ENCODE measurements at places on chromosomes 5 and 9.
A peak's percentile ranks its signal among the peaks of the same experiment; 100 is the strongest.

- no peak for DNase-seq
These were observed 3.2 kb upstream of the ALDH1B1 start for GRCh38 chr9:38389313-38389712.

- peak; percentile 26 for DNase-seq
These were observed at the start of gene HAVCR2 for GRCh38 chr5:157108976-157109375. Gene HAVCR2 (minus strand): TSS chr5:157109044. CDS start chr5:157108983, 61 bp downstream.

- DNase-seq: no peak
These were observed 386.3 kb downstream of the BNC2 start for GRCh38 chr9:16484180-16484579.

- DNase-seq: peak; percentile 25
These were observed 194 bp upstream of the RXFP3 start for GRCh38 chr5:33936004-33936380.

GRCh38 chr9:134851020-134851419, 29.6 kb upstream of the FCN2 start:
- DNase-seq: no peak

- DNase-seq: no peak
These were observed 72.0 kb upstream of the SAP30L start for GRCh38 chr5:154373729-154374179.

Measured in stimulated activated CD4-positive, alpha-beta T cell treated with anti-CD3 and anti-CD28 coated beads, Interleukin-12 subunit alpha, Interleukin-12 subunit beta, amount 100 ng/mL, for 4 hours (primary cell).